ENCODE measurements at places on chromosomes 12 and 14. TPM values are rescaled to one million over a fixed set of nuclear protein-coding genes. Genes with fewer than 3 reads are reported as not detected.

Gene CEBPE
- not detected for total RNA-seq

Gene BEGAIN
- total RNA-seq: 0.22 TPM

Gene BIN2
- not detected for total RNA-seq

Gene B4GALNT1
- total RNA-seq: 0.27 TPM

Gene ADAM21
- 0.36 TPM for total RNA-seq
